ENCODE measurements at places on chromosomes 2 and 18. TPM values are rescaled to one million over a fixed set of nuclear protein-coding genes. Genes with fewer than 3 reads are reported as not detected.

GRCh38 chr2:15415748-15416147, 145.4 kb downstream of the NBAS start:
- no peaks in the 10 kb centered on the region for H3K27me3 ChIP-seq
- H3K27ac ChIP-seq = no peak overlapping the region
- DNase-seq = no peak
- H3K36me3 ChIP-seq = peaks cover 9% of the 10 kb centered on the region
- H3K4me1 ChIP-seq = no peaks in the 10 kb centered on the region
- no peak overlapping the region for H3K4me3 ChIP-seq

- no peak overlapping the region for H3K4me3 ChIP-seq
- no peaks in the 10 kb centered on the region for H3K36me3 ChIP-seq
- peaks cover 6% of the 10 kb centered on the region for H3K27me3 ChIP-seq
- DNase-seq = no peak
- no peak overlapping the region for H3K27ac ChIP-seq
Measured at GRCh38 chr18:37346048-37346447, 219.6 kb downstream of the CELF4 start.

Gene MAP3K20
- total RNA-seq = 16.0 TPM

GRCh38 chr18:55239740-55240139, 280.5 kb upstream of the CCDC68 start:
- H3K27me3 ChIP-seq = no peaks in the 10 kb centered on the region
- H3K4me1 ChIP-seq = no peaks in the 10 kb centered on the region
- DNase-seq = no peak
- H3K27ac ChIP-seq = no peak overlapping the region
- H3K36me3 ChIP-seq = no peaks in the 10 kb centered on the region

DNA sequence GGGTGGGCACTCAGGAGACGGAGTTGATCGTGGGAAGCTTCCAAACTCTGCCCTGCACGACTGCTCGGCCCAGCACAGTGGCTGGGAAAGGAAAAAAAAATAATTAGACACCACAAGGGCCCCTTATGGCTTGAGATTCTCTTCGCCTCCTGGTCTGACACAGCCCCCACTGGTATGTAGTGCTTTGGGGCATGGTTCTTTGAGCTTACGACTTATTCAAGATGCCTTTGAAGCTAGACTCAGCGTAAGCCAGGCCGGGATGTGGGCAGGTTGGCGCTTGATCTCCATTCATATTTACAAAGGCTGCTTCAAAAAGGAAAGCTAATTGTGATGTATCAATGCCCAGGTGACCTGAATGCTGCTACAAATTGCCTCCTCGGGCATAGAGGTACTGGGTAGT, 50.5 kb downstream of the CXCR4 start:
- H3K36me3 ChIP-seq = peaks cover 22% of the 10 kb centered on the region
- no peak overlapping the region for H3K4me3 ChIP-seq
- DNase-seq = no peak
- peaks cover 64% of the 10 kb centered on the region for H3K4me1 ChIP-seq
- no peaks in the 10 kb centered on the region for H3K27me3 ChIP-seq

DNA sequence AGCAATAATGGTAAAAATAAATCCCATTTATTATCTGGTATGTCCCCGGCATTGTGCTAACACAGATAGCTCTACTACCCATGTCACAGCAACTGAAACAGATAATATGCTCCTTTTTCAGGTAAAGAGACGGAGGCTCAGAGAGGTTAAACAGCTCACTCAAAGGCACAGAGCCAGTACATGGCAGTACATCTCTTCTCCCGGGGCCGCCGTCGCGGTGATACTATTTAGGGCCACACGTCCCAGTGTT, 693 bp upstream of the PDK1 start:
- peak overlapping the region; percentile 90 for H3K27ac ChIP-seq
- H3K4me1 ChIP-seq = peaks cover 63% of the 10 kb centered on the region
- no peak for DNase-seq
- H3K36me3 ChIP-seq = peaks cover 56% of the 10 kb centered on the region
- H3K27me3 ChIP-seq = peaks cover 8% of the 10 kb centered on the region

Gene HEATR5B
- 16.4 TPM for total RNA-seq

GRCh38 chr2:83342860-83343329, 1116.2 kb downstream of the SUCLG1 start:
- no peak for DNase-seq
- no peaks in the 10 kb centered on the region for H3K36me3 ChIP-seq
- no peaks in the 10 kb centered on the region for H3K27me3 ChIP-seq
- peak overlapping the region; percentile 43 for H3K27ac ChIP-seq

DNA sequence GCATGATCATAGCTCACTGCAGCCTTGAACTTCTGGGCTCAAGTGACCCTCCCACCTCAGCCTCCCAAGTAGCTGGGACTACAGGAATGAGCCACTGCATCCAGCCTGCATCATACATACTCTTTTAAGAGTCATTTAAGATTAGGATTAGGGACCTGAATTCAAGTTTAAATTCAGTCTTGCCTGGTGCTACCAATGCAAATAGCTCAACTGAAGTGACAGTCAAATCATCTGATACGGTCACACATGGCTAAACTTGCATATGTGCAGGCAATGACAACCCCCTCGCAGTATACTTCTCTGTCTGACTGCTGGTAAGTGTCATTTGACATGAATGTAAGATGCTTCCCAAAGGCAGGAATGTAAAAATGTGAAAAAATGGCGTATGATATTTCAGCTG, 31.8 kb upstream of the TMEM131 start:
- peaks cover 4% of the 10 kb centered on the region for H3K27me3 ChIP-seq
- no peak overlapping the region for H3K27ac ChIP-seq
- no peak for DNase-seq
- H3K36me3 ChIP-seq = no peaks in the 10 kb centered on the region

Gene KCNIP3
- total RNA-seq = not detected

DNA sequence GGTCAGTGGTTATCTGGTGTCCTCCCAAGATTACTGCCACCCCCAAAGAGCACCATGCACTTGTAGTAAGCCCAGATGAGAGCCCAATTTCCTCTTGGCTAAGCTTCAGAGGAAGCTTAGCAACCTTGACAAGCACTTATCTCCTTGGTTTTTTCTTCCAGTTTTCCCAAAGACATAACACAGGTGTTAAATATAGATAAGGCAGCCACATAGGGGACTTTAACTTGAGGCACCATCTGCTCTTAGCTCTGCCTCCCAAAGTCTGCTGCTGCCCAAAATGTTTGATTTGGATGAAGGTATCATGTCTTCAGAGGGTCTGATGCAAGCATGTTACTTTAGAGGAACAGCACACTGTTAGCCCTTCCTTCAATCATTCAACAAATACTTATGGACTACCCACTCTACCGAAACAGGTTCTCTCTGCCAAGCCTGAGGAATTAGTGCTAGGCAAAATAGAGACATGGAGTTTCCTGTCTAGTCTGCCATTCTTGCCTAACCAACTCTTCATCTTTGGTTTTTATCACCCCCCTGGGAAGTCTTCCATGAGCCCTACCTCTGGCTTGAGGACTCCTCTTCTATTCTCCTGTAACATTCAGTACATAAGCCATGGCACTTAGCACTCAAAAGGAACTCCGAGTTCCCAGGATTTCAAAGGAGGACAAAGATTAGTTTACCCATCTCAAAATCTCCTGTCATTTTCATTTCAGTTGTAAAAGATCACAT, 73.7 kb downstream of the SP3 start:
- peaks cover 6% of the 10 kb centered on the region for H3K27me3 ChIP-seq
- H3K4me1 ChIP-seq = peaks cover 14% of the 10 kb centered on the region
- no peak overlapping the region for H3K4me3 ChIP-seq
- no peak overlapping the region for H3K27ac ChIP-seq

DNA sequence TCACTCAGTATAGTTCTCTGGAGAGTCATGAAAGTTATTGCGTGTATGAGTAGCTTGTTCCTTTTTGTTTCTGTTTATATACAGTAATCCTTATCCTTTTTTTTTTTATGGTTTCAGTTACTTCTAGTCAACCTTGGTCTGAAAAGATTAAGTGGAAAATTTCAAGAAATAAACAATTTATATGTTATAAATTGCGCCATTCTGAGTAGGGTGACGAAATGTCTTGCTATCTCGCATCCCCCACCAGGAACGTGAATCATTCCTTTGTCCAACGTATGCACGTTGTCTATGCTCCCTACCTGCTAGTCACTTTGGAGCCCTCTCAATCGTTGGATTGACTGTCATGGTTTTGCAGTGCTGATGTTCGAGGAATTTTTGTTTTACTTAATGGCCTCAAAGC, 60.4 kb downstream of the FAM117B start:
- no peaks in the 10 kb centered on the region for H3K27me3 ChIP-seq
- no peak overlapping the region for H3K27ac ChIP-seq
- H3K4me1 ChIP-seq = peaks cover 15% of the 10 kb centered on the region
- H3K36me3 ChIP-seq = peaks cover 22% of the 10 kb centered on the region

DNA sequence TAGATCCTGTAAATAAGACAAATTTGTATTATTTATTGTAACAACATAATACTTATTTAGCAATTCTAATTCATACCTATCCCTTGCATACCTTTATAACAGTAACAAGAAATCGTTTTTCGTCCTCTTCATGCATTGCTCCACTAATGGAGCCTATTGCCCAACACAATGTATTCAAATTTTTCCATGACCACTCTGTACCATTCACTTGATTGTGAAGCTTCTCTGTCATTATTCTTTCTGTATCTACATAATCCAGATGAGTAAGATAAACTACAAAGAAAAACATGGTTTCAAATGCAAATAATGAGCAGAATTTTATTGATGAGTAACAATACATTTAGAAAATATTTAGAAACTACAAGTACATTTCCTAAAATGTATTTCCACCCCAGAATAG, 21.6 kb upstream of the USP34 start:
- peaks cover 29% of the 10 kb centered on the region for H3K4me1 ChIP-seq
- no peaks in the 10 kb centered on the region for H3K27me3 ChIP-seq
- DNase-seq = no peak
- H3K4me3 ChIP-seq = no peak overlapping the region
- peaks cover 74% of the 10 kb centered on the region for H3K36me3 ChIP-seq
- H3K27ac ChIP-seq = no peak overlapping the region

Gene BCL2
- 140 TPM for total RNA-seq

DNA sequence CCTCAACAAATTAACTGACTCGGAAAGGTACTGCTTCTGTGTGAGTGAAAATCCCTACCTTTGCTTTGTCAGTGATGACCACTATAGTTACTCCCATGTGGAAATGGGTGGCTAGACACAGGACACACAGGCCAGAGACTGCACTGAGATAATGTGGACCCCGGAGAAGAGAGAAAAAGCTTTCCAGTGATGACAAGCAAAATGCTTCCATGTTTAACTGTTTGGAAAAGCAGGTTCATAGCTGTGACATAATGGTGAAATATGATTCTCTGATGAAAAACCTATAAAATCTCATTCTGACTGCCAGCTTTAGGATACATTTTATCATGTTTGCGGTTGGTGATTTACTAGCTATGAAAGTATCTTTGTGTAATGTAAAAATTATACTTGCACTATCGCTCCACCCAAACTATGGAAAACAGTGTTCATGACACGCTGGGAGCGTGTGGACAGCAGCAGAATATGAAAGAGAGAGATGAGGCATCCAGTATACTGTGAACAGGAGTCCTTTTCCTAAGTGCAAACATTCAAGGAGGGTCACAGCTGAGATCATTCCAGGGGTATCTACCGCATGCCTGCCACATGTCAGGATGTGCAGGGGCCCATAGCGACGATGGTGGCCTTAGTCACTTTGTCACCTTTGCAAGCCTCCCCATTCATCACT, 782.7 kb upstream of the SOX11 start:
- no peaks in the 10 kb centered on the region for H3K36me3 ChIP-seq
- no peak overlapping the region for H3K4me3 ChIP-seq
- H3K27ac ChIP-seq = no peak overlapping the region
- DNase-seq = no peak
- H3K4me1 ChIP-seq = no peaks in the 10 kb centered on the region

Gene VIL1
- not detected for total RNA-seq

Gene CASP10
- total RNA-seq = 40.7 TPM

DNA sequence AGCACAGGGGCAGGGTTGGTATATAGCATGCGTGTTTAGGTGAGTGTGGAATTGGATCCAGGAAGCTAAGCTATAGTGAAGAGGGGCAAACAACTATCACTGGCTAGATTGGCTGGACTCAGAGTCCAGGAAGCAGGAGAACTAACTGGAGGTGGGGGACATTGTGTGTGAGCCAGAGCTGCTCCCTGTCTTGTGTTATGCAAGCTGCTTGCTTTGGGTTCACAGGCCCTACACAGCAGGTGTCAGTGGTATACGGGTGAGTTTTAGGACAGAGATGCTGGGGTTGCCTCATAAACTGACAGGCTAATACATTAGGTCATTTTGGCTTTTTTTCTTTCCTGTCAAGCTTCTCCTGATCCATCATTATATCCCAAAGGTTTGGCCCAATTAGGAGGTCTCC, 87.5 kb downstream of the CCDC85A start:
- H3K4me1 ChIP-seq = no peaks in the 10 kb centered on the region

DNA sequence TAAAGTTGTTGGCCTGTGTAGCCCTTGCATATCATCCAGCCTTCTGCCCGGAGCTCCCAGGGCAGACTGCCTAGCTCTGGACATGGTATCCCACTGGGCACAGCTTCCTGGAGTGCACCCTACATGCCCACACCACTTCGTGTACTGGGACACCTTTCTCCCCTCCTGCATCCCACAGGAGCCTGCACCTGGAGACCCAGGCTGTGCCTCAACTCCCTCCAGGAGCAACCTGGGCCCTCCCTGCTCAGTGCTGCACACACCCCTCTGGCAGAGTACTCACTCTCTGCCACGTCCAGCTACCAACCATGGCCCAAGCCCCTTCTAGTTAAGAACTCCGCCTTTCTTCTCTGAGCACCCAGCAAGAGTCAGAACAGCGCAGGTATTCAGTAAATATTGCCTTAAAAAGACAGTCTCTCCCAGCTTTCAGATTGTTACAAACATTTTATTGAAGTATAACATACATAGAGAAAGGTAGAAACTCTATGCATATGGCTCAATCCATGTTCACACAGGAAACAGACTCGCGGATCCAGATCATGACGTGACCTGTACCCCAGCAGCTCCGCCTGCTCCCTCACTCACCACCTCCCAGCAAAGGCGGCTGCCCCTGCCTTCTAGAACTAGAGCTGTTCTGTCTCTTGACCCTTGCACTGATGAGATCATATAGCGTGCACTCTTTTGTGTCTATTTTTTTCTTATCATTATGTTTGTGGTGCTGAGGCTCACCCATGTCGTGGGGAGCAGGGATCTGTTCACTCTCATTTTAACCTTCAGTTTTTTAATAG, 98.4 kb upstream of the MYCN start:
- no peak overlapping the region for H3K27ac ChIP-seq
- H3K36me3 ChIP-seq = no peaks in the 10 kb centered on the region
- no peak for DNase-seq
- H3K4me3 ChIP-seq = no peak overlapping the region
- no peaks in the 10 kb centered on the region for H3K27me3 ChIP-seq
